ENCODE measurements at places on chromosomes 1 and 21. TPM values are rescaled to one million over a fixed set of nuclear protein-coding genes. Genes with fewer than 3 reads are reported as not detected.

DNA sequence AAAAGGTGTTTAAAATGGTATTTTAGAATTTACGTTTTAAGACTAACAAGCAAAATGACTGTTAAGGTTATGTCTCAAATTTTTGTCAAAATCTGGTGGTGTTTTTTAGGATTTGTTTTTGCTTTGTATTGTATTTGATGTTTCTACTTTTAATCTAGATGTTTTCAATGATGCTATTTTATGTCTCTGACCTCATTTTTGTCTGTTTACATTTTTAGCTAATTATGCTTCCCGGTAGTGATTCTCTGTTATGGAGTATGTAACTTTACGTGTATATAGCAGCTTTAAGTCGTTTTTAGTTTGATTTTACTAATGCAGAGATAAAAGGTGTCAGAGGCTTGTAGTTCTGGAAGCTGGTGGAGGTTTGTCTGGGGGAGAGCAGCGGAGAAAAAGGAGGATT lies 71.8 kb downstream of the PRDM2 start:
- no peaks in the 10 kb centered on the region for H3K27me3 ChIP-seq
- no peak overlapping the region for H3K4me3 ChIP-seq
- DNase-seq = no peak
- no peak overlapping the region for H3K27ac ChIP-seq
- no peaks in the 10 kb centered on the region for H3K36me3 ChIP-seq

GRCh38 chr1:85372683-85373377 lies 92.1 kb downstream of the DDAH1 start:
- peak overlapping the region; percentile 19 for H3K27ac ChIP-seq
- no peaks in the 10 kb centered on the region for H3K27me3 ChIP-seq
- H3K4me3 ChIP-seq = no peak overlapping the region
- peaks cover 18% of the 10 kb centered on the region for H3K4me1 ChIP-seq
- DNase-seq = peak; percentile 82

GRCh38 chr1:46516200-46516950 lies 26.7 kb downstream of the DMBX1 start:
- no peaks in the 10 kb centered on the region for H3K27me3 ChIP-seq
- no peaks in the 10 kb centered on the region for H3K4me1 ChIP-seq
- H3K27ac ChIP-seq = no peak overlapping the region
- H3K4me3 ChIP-seq = no peak overlapping the region
- no peaks in the 10 kb centered on the region for H3K36me3 ChIP-seq

GRCh38 chr1:103525114-103525606 lies 339 bp upstream of the RNPC3 start:
- H3K4me3 ChIP-seq = no peak overlapping the region
- H3K27me3 ChIP-seq = no peaks in the 10 kb centered on the region
- DNase-seq = peak; percentile 82
- no peaks in the 10 kb centered on the region for H3K36me3 ChIP-seq
- peaks cover 35% of the 10 kb centered on the region for H3K4me1 ChIP-seq

- no peaks in the 10 kb centered on the region for H3K4me1 ChIP-seq
- H3K36me3 ChIP-seq = no peaks in the 10 kb centered on the region
- H3K4me3 ChIP-seq = no peak overlapping the region
- DNase-seq = no peak
Observed at GRCh38 chr1:246497331-246497915, 9.7 kb downstream of the SMYD3 start.

DNA sequence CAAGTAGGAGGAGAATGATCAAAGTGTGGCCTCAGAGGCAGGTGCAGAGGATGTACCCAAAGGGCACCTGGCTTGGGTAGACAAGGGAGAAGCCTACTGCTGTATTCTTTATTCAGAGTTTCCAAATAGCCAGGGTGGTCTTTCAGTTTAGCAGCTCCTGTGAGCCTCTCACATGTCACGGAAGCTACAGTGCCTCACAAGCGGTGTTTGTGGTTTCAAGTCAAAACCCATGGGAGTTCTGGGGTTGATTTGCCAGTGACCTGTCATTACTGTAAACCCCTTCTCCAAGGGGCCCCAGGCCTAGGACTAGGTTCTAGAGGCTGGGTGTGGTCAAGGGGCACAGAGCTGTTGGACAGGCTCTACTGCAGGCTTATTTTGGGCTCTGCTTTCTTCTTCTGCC lies 10.2 kb upstream of the IL10 start:
- no peaks in the 10 kb centered on the region for H3K4me1 ChIP-seq
- no peaks in the 10 kb centered on the region for H3K36me3 ChIP-seq
- no peak overlapping the region for H3K4me3 ChIP-seq
- no peak overlapping the region for H3K27ac ChIP-seq

Gene RIIAD1
- 4.5 TPM for total RNA-seq

Gene KDF1
- total RNA-seq = 1.6 TPM

Gene AMIGO1
- 22.2 TPM for total RNA-seq
